ENCODE measurements at places on chromosomes 3 and 15.

DNA sequence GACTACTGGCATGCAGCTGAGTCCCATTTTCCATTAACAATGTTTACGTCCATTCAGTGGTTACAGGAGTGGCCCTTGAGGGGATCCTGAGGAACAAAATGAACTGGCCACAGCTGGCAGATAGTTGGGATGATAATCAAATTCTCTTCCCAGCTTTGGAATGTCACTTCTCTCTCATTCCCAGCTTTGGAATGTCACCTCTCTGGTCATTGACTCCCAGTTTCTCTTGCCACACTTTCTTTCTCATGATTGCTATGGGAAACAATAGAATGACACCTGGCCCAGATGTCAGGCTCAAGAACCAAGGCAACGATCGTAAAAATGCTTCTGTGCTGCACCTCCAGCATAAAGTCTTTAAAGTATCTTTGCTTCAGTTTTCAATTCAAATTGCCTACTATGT lies 34.0 kb downstream of the ATP13A4 start:
- DNase-seq, result no peak

GRCh38 chr3:55362210-55362960 lies 124.7 kb downstream of the WNT5A start:
- no peak for DNase-seq

GRCh38 chr3:150925751-150926201 lies 20.5 kb upstream of the MINDY4B start:
- peak; percentile 60 for DNase-seq

DNA sequence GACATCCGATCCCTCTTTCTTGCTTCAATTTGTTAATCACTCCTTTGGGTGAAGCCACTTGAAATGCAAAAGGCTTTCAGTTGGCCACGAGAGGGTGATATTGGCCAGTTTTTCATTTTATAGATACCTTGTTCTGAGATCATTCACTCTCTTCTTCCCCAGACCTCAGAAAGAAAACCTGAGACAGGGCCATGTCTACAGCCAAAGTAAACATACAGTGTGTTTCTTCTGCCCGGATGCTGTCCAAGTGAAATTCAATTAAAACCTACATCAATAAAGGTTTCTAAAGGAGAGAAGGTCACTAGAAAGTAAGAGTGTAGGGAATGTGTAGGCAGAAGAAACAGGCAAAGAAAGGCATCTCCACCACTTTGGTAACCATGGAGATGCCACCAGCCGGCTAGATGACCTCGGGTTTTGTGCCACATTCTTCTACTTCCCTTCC lies 39.5 kb upstream of the FMN1 start:
- peak; percentile 35 for DNase-seq

- DNase-seq, result no peak
These were observed 38.1 kb downstream of the ATG7 start for GRCh38 chr3:11310258-11310657.

DNA sequence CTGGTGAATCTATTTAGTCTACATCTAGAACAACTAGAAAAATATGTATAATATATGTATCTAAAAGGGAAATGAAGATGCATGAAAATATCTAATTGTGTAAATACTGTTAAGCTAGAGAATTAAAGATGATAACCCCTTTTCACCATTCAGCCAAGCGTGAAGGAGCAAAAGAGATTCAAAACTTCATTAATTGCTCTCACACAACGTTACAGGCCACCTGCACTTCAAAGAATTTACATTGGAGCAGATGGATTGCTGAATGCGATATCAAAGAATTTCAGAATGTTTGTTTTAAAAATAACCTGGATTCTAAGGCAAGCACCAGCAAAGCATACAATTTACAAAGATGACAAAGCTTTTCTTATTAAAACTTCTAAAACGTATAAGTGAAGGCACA lies 243.2 kb downstream of the ROBO2 start:
- no peak for DNase-seq

- DNase-seq, result peak; percentile 65
These were observed 1.5 kb downstream of the MSL2 start for GRCh38 chr3:136194409-136195257.

DNA sequence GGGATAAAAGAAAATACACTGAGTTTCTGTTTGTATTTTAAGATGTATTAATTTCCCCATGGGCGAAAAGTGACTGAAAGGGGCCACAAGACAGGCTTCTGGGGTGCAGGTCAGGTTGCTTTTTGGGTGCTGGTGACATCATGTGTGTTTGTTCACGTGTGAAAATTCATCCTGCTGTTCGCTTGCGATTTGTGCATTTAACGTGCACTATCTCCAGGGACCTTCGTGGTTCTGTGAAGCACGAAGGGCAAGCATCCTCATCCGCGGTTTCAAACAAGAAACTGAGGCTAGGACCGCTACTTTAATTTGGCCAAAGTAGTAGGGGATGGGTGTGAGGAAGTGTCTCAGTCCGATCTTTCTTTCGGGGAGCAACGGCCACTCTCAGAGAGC lies 1.6 kb upstream of the SMAD6 start:
- no peak for DNase-seq

DNA sequence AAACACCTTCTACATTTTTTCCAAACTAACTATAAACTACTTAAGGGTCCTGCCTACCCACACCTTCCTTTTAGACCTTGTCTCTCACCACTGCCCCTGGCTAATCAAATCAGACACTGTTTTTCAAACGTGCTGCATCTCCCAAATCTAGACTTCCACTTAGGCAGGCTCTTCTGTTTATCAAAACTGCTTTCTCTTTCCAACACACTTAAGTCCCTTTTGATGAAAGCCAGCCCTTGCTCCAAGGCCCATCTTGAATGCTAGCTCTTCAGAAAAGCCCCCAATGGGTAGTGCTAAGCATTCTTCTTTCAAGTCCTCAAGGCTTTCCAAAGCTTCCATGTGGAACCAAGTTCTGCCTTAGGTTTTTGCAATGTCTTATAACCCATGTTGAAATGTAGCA lies 888.3 kb downstream of the TUSC7 start:
- DNase-seq, result no peak

DNA sequence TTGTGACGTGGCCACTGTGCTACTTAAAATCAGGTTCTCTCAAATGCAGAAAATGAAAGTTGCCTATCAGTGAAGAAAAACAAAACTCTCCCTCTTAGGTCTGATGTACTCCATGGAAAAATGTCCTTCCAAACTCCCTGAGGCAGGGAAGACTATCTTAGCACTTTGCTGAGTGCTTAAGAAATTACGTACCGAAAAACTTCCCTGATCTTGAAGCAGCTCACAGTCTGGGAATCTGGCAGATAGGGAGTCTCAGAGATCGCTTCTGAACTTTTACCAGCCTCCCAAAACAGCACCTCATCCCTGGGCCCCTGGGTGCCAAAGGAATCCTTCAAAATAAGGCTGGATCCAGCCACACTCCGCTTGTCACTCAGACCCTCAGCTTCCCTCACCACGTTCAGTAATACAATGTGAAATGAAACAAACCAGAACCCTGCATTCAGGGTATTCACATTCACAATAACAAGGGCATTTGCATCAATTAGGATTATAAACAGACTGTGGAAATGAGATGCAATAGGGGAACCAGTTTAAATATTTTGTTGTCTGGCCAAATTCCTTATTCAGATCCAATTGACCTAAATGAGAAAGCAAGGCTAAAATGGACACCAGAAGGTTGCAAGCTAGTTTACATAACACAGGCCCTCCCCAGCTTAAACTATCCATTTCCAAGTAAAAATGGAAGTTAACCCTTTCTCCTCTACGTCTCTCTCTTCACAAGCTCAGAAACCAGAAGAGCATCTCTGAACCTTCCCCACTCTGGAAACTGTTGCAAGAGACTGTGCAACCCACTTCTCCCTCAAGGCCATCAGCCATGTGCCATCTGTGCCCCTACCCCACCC lies 20.9 kb downstream of the OSBPL10 start:
- DNase-seq, result no peak

Data from retina (tissue), 1 donor.